ENCODE measurements at places on chromosomes 3 and 15.

GRCh38 chr15:94242257-94242656 is 10.9 kb downstream of the MCTP2 start:
- no peak for DNase-seq

DNA sequence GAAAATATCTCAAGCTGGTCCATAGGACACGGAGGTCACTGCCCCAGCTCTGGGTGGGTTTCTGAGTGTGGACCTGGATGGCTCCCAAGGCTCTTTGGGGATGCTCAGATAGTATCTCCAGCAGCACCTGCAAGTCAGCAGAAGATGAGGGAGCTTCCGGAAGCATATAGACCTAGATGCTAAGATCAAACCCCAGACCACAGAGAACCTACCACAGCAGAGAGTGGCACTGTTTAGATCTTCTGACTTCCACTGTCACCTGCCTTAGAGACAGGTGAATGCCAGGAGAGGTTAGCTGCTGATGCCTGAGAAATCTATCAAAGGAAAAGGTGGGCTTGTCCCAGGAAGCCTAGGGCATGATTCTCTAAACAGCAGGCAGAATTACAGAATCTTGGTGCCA is 105.7 kb upstream of the TRPM1 start:
- DNase-seq, result no peak

DNA sequence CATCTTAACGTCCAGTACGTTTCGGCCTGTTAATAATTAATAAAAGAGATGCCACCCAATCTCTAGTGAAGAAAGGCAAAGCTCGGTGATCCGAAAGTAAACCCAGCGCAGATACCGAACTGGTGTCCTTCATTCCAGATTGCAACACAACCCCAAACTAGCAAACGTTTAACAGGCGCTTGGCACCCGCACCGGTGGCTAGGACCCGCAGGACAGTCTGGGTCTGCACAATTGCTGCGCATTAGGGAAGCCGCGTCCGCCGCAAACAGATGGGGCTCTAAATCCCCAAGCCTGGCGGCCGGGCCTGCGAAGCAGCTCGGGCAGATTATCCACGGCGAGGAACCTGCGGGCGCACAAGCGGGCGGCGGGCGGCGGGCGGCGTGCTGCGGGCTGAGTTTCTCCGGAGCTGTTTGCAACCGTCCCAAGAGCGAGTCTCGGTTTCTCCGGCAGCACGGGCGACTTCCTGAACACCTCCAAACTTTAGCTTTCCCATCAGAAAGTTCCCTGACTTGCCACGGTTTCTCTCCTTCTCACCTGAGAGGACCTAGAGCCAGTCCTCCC is 112.1 kb upstream of the ICE2 start:
- DNase-seq, result peak; percentile 29

DNA sequence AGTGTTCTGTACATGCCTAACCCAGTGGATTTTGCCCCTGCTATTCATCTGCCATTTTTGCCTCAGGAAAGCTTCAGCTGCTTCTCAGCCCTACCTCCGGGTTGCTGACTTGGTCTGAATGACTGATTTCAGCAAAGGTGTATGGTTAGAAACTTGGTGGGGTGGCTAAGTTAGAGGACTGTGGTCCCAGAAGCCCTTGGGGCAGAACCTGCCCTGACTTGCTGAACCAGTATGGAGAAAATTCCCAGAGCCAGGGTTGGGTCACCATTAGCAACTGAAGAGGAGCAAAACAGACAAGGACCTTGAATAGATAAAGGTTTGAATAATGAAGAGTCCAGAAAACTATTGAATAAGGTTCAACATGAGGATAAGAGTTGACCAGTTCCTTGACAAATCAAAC is 6.1 kb upstream of the WWTR1 start:
- DNase-seq, result no peak

DNA sequence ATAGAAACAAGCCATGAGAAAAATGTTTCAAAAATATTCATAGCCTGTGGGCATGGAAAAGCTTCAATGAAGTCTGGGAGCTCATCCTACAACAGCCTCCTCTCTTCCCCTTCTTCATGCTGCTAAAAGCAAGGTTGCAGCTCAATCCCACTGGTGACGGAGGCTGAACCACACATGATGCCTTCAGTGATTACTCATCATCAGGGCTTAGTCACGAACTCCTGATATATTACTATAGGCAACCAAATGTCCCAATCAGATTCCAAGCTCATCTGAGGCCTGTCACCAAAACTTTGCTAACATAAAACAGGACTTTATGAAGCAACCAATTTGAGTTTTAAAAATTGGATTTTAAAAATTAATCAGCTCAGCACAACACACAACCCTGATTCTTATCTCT is 24.0 kb upstream of the SLC24A5 start:
- peak; percentile 92 for DNase-seq

DNA sequence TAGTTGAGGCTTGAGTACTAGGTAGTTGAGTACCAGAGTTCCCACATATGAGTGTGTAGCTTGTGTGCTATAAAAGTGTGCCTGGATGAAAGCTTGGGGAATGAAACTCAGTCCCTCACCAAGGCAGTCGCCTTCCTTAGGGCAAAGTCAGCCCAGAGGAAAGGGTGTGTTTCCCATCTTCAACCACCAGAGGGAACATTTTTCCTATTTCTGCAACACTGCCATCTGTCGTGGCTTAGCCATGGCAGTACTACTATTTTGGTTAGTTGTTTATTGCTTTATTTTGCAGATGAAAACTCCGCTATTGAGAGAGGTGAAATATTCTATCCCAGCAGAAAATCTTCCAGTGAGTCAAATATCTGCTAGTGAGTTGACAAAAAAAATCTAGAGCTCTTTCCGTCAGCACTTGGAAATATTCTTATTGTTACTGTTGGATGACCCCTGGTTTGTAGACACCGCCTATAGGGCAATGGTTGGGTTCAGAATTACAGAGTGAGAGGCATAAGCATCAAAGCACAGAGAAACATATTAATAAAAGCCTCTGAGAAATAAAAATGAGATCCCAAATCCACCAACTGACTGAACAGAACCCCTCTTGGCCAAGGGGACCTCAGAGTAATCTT is 239.9 kb downstream of the CPNE4 start:
- DNase-seq, result peak; percentile 65

DNA sequence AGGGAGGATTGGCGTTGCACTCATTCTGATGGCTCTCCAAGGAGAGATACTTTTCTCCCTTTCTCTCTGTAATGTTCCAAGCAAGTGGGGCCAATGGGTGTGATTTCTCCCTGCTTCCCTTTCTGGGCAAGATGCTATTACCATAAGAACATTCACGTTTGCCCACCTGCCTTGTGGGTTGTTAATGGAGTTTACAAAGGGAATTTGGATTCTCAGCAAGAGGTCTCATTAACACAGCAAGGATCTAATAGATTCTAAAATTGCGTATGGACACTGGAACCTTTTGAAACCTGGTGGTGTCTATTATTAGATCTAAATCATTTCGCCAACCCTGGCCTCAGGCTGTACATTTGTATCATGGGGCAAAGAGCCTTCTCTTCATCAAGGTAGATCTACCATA is 74.1 kb downstream of the SLCO3A1 start:
- DNase-seq, result no peak

DNA sequence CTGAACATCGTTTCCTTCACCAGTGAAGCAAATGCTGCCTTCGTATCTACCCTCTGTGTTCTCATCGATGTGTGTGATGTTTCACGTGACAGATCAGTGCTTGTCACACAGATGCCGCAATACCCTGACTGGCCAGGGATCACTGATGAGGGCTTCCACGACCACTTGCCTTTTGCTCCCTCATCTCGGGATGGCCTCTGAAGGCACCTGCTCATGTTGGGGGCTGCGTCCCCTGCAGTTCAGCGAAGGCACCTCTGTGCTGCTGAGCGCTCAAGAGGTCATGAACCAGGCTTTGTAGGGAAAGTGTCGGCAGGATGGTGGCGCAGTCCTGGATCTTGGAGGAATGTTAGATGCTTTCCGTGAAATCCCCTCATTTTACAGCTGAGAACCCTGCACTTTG is 79.2 kb upstream of the KLF13 start:
- DNase-seq, result no peak

DNA sequence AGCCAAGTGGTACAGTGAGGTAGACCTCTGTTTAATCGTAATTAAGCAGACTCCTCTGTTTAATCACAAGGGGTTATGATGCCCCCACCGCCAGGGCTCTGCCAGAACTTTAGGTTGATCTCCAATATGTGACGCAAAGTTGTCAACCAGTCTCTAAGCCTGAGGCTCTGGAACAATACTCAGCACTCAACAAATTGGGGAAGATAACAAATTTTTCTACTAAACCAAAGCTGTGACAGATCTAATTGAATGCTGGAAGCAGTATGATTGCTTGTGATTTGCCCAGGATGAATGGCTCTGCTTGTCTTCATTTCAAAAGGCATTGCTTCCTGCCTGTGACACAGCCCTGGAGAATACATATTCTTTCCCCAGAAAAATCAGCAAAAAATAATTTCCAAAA is 57.1 kb downstream of the SNTN start:
- no peak for DNase-seq

GRCh38 chr3:135995766-135996165 is 30.2 kb downstream of the PPP2R3A start:
- peak; percentile 55 for DNase-seq

GRCh38 chr3:188184649-188185048 is 30.7 kb downstream of the LPP start:
- no peak for DNase-seq

- peak; percentile 70 for DNase-seq
Observed at GRCh38 chr3:100966049-100966491, 27.2 kb downstream of the ABI3BP start.

- no peak for DNase-seq
Observed at GRCh38 chr3:31246293-31247062, 286.2 kb upstream of the STT3B start.

DNA sequence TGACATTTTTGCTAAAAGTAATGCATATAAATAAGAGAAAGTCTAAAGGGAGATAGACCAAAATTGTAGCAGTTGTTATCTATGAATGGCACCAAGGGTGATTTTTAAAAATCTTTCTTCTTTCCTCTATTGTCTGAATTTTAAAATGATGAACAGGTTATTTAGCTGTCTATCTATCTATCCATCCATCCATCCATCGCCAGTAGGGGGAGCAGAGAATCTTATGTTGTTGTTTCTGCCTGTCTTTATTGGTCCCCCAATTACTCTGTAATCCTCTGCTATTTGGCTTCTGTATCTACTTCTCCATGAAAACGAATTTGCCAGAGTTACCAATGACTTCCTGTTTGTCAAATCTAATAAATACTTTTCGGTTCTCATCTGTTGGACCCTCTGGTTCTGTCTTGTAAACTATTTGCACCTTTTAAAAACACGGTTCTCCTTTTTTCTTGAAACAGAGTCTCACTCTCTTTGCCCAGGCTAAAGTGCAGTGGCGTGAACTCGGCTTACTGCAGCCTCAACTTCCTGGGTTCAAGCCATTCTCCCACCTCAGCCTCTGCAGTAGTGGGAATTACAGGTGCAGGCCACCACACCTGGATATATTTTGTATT is 86.0 kb downstream of the ECT2 start:
- DNase-seq, result peak; percentile 61

- no peak for DNase-seq
Observed at GRCh38 chr15:100988297-100988696, 69.1 kb downstream of the LRRK1 start.

GRCh38 chr3:124918524-124918923 is 16.0 kb downstream of the MUC13 start:
- DNase-seq, result no peak

DNA sequence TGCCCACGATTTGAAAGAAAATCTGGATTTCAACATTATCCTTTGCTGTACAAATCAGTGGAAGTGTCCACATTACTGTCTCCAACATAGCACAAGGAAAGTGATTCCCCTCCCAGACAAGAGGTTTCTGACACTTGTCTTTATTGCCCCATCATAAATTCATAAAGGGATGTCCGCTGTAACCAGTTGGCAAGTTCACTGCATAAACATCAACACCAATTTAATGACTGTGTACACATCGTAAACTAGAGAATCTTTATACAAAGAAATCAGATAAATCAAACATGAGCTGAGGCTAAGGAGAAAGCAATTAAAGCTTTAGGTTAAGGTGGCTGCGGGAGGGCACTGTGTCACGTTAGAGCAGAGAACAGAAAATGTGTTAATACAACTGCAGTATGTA is 129.8 kb downstream of the MEIS2 start:
- DNase-seq, result no peak

DNA sequence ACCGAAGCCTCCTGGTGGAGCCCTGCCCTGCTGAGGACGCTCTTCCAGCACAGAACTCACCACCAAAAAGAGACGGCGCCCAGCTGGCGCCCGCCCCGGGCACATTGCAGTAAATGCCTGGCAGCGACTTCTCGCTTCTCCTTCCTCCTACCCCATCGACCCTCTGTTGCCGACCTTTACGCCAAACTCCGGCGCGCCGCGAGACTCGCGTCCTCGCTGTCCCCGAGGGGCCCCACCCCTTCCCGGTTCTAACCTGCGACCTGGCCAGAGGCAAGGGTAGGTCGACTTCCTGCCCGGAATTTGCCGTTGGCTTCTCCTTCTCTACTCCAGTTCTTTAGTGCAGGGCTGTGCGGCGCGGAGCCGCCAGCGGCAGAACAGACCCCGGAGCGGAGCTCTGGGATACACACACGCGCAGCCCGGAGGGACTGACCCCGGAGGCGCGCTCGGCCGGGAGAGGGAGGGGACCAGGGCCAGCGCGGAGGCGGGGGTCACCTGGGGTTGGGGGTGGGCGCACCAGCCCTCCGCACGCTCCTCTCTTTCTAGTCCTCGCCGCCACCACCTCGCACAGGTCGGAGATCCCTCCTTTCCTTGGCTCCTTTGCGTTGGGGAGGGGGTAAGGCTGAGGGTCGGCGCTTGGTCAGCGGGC is 226.6 kb upstream of the AZI2 start:
- no peak for DNase-seq

DNA sequence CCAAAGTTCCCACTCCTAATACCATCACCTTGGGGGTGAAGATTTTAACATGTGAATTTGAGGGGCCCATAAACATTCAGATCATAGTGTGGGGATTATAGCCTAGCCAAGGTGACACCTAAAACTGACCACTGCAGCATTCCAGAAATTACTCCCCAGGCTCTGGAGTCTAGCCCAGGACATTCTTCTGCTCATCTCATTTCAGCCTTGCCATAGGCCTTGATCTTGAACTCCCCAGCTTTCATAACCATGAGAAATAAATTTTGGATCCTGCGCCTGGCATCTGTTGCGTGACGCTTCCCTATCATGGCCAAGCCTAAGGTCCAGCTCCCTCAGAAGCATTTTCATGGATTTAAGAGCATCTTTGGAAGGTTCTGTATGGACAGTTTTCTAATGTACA is 502.9 kb upstream of the THBS1 start:
- DNase-seq, result no peak

DNA sequence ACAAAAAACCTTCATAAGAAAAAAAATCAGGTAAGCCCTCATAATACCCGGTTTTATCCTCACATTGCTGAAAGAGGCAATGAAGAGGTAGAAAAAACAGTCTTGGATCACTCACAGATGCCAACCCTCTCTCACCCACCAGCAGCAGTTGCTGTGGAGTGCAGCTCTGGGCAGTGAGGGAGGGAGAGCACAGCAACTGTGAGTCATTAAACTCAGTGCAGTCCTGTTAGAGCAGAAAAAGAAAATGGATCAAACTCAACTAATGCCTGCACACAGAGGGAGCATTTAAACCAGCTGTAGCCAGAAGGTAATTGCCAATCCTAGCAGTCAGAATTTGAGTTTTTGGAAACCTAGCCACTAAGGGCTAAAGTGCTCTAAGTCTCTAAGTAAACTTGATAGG is 1050.6 kb upstream of the ALCAM start:
- no peak for DNase-seq

GRCh38 chr3:126895178-126896066 is 87.5 kb upstream of the PLXNA1 start:
- DNase-seq, result peak; percentile 20
